ENCODE measurements at places on chromosomes 6 and 20.

DNA sequence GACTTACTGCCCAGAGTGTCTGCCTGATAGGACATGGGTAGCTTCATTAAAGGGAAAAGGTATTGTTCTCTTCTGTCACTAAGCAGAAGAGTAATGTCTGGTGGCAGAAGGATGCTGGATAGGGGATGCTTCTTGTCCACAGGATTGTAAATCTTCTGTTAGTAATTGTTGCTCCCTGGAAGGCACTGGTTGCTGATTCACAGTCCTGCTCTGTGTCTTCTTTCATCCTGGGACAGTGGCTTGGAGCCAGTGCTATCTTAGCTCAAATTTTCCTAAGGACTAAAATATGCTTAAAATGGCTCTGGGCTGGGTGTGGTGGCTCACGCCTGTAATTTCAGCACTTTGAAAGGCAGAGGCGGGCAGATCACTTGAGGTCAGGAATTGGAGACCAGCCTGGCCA, 48.0 kb downstream of the SYTL3 start:
- DNase-seq, result no peak

- no peak for DNase-seq
These were observed 112.2 kb upstream of the ARMC2 start for GRCh38 chr6:108736002-108736361.

- DNase-seq, result no peak
These were observed 17.4 kb downstream of the RSPH4A start for GRCh38 chr6:116633685-116634084.

DNA sequence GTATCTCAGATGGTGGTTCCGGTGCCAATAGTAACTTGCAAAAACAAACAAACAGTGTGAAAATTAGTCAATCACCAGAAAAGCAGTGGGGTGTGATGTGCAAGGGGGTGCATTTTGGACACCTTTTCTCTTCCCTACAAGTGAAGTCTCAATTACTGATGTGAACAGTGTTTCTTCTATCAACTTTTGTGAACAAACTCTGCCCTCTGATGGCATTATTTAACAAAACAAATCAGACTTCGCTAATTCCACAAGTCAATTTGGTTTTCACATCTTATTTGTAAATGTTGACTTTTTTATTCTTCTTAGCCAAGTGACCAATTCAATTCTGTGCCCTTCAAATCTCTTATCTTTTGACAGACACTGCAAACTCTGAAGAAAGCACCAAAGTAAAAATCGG, 212.2 kb downstream of the UST start:
- no peak for DNase-seq

DNA sequence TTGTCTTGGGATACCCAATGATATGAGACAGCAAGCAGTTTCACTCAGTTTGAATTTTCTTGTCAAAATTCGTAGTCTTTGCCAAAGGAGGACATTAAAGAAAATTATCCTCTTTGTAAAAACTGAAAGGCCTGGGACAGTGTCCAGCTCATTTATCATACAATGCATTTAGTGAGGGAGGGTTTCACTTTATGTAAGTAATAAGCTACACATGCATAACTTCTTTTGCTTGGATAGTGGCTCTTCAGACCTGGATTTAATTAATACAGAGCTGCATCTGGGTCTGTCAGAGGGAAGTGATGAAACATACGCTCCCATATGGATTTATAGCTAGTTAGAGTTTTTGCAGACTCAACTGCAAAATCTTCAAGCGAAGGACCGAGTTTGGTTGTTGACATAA, 175.6 kb downstream of the PHACTR1 start:
- DNase-seq, result no peak

DNA sequence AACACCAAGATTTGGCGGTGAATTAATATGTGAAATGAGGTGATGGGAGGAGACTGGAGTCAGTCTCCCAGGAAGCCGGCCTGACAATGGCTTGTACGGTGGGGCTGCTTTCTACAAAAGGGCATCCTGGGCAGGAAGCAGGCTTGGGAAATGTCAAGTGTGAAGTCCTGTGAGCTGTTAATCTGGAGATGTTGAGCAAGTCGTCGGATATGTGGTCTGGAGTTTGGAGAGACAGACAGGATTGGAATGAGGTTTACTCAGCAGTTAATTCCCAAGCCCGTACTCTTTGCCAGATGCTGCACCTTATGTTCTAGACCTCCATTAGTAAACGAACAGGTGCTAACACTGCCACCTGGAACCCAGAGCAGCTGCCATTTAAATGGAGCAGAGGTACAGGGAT, 107.7 kb upstream of the FOXC1 start:
- DNase-seq, result no peak

- DNase-seq, result no peak
These were observed 447.7 kb upstream of the CDH4 start for GRCh38 chr20:60804240-60804917.

DNA sequence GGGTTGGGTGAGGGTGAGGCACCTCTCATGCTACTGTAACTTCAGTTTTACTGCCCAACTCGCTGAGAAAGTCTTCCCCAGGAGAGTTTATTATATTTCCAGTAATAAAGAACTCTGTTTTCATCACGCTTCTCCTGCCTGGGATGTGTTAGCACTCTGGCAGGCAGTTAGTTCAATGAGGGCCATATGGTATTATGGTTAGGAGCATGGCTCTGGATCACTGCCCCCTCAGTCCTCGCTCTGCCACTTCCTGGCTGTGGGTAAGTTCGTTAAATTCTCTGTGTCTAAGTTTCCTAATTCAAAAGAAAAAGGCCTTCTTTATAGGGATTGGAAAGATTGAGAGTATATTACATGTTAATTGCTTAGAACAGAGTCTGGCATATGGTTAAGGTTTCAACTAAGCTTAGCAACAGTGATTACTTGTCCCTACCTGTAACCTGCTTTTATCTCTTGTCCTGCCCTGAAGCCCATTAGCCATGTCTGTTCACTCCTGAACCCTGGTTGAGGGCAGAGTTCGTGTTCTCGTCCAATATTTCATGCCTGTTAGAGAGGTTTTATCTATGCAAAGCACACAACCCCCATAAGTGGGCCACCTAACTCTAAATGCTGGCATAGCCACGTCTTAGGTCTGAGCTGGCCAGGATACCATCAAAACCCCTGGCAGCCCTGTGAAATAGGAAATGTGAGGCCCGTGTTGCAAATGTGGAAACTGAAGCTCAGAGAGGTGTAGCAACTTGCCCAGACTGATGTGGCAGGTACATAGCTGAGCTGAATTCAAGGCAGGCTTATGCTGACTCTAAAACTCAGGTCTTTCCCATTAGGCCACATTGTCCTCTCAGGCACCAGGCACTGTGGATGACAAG, 342.5 kb upstream of the JARID2 start:
- DNase-seq, result no peak

All from activated CD4-positive, alpha-beta T cell treated with anti-CD3 and anti-CD28 coated beads, Interleukin-2, amount 50 U/mL, for 48 hours (primary cell).